ENCODE measurements at places on chromosomes 5 and 9. TPM values are rescaled to one million over a fixed set of nuclear protein-coding genes. Genes with fewer than 3 reads are reported as not detected.

Gene FCHO2
- 0.75 TPM for total RNA-seq

Gene FREM1
- not detected for total RNA-seq

Gene PRELID2
- total RNA-seq, result 3.7 TPM

Gene PDCD1LG2
- 2.5 TPM for total RNA-seq

Gene TMEM215
- not detected for total RNA-seq

Gene DDX4
- 0.98 TPM for total RNA-seq

Gene PCDHGB7
- total RNA-seq, result 0.39 TPM

Measured in T-helper 2 cell treated with Interferon-gamma antibody and Interleukin-4, amounts not matched to agents 100 ng/mL and 5 ng/mL, for 36 hours (primary cell).